ENCODE measurements at places on chromosomes 3 and 15.
A peak's percentile ranks its signal among the peaks of the same experiment; 100 is the strongest.

- peak; percentile 33 for DNase-seq
These were observed 296 bp downstream of the TPRA1 start for GRCh38 chr3:127590282-127590592.

DNA sequence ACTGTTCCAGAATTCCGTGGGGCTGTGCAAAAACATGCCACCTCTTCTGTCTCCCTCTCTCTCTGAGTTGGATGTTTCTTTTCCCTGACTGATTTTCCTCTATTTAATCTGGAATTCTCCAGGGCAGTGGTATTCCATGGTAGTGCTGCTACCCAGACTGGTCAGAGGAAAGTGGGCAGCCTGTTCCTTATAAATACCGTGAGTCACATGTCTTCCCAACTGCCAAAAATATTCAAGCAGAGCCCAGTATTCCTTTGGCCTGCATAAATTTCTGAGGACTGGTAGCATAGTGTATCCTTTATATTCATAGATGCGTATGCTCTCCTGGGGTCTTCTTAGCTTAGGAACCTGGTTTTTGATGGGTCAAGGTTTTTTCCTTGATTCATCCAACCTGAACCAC is 40.9 kb downstream of the CEMIP start:
- DNase-seq = no peak

- peak; percentile 74 for DNase-seq
These were observed at the start of gene RASA2 for GRCh38 chr3:141486746-141487520. Gene RASA2 (plus strand): TSS chr3:141487027. CDS start chr3:141487084, 57 bp downstream.

- DNase-seq = peak; percentile 58
These were observed 28.1 kb downstream of the ZNF589 start for GRCh38 chr3:48268936-48269561.

- no peak for DNase-seq
These were observed 50.6 kb upstream of the PHLDB2 start for GRCh38 chr3:111808439-111808838.

DNA sequence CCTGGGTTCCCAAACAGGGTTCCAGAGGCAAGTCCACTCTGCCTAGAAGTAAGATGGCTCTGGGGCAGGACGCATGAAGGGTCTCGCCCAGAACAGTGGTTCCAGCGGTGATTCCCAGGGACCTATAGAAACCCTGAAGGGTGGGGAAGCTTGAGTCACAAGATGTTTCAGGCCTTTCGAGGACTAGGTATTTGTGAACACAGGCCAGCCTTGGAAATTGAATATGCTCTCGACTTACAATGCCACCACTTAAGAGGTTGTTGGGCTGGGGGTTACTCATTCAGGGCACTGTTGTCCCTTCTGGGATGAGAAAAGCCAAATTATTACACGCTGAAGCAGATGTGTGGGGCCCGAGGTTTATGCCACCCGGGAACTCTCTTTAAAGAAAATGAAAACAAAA is 152.0 kb downstream of the TJP1 start:
- DNase-seq = no peak

DNA sequence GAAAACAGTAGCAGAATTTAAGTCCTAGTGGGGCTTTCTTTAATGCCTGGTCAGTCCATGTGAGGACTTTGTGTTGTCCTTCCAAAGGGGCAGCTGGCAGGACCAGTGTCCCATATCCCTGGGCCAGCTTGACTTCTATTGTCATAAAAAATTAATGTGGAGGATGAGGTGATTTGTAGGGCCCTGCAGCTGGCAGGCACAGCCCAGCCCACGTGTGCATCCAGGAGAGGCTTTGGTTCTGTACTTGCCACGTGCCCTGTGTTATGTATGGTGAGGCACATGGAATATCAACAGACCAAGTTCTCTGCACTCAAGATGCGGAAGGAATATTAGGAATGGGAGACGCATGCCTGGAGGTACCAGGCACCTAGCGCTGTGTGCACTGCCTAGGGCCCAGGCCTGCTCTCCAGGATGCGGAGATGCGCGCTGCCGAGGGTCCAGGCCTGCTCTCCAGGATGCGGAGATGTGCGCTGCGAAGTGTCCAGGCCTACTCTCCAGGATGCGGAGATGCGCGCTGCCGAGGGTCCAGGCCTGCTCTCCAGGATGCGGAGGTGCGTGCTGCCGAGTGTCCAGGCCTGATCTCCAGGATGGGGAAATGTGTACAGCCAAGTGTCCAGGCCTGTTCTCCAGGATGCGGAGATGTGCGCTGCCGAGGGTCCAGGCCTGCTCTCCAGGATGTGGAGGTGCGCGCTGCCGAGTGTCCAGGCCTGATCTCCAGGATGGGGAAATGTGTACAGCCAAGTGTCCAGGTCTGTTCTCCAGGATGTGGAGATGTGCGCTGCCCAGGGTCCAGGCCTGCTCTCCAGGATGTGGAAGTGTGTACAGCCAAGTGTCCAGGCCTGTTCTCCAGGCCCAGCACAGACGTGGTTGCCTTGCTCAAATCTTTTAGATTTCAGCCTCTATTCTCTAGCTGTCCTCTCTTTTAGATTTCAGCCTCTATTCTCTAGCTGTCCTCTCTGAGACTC is 183.3 kb upstream of the ROPN1 start:
- no peak for DNase-seq

- peak; percentile 36 for DNase-seq
These were observed 2.6 kb downstream of the ISLR2 start for GRCh38 chr15:74132681-74133651.

- no peak for DNase-seq
These were observed 19.0 kb downstream of the RPL39L start for GRCh38 chr3:187120326-187120725.

DNA sequence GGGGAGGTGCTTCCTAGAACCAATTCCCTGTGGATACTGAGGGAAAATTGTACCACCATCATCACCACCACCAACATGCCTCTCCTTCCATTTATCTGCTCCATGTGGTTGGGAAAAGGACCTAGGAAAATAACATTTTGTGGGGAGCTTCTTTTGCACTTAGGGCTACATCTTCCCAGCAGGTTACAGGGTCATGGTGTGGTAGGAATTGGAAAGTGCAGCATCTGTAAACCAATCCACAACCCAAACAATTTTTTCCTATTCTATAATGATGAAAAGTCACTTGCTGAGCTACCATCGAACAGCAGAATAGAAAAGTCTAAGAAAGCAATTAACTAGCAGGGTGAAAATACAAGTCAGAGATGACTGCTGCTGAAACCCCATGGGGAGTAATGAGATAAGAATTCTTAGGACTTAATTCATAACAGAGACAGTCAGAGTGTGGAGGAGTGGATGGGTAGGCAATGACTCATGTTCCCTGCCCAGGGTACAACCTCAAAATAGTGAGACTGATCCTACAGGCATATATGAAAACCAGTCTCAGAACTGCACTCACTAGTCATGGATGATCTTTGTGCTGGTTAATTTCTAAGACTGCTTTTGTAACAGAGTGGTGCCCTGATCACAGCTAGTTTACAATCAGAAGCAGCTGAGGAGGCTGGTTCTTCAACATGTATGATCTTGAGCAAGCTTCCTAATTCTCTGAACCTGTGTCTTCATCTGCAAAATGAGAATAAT is 38.1 kb upstream of the LEKR1 start:
- DNase-seq = peak; percentile 70

DNA sequence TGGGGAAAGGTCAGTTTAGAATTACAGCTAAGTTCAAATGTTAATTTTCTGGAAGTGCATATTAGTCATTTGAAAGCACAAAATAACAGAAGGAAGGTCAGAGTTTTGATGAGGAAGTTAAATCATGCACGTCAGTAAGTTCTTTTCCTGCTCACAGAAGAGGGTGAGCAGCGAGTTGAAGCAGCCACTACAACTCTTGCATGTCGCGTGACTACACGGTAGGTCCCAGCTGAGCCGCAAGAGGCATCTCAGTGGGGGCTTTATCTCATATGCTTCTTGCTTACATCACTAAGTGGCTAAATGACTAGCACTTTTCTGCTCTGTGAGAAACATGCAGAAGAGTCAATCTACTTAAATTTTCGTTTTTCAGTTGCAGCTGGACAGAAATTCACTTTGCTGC is 21.3 kb upstream of the SEC62 start:
- DNase-seq = peak; percentile 70

DNA sequence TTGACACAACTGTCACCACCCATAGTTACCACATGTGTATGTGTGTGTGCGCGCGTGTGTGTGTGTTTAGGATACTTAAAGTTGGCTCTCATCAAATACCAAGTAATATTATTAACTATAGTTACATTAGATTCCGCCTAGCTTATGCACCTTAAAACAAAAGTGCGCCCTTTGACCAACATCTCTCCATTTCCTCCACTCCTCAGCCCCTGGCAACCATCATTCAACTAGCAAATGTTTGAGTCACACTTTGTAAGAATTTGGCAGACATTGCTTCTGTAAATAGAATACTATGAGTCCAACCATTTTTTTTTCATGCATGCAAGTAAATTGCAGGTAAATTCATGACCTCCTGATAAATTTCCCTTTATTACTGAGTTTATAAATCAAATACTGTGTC is 169.3 kb downstream of the GBE1 start:
- DNase-seq = no peak

DNA sequence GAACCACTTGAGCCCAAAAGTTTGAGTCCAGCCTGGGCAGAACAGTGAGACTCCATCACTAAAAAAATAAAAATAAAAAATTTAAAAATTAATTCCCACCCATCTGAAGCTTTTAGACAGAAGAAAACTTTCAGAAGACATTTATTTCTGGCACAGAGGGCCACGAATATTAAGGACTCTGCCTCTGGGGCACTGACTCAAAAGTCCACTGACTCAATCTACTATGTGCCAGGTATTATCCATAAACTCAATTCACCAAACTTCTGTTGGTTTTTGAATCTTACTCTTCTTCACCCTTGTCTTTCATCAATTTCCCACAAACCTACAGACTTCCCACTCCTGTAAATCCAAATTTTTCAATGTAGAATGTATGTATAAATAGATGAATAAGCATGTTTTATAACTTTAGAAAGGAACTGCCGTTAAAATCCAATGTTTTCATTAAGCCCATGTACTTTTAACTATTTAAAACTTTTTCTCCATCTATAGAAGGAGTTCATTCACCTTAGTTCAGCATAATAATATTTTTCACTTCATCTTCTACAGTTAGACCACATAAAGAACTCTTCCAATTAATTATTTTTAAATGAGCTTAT is 19.9 kb downstream of the ATP13A3 start:
- DNase-seq = no peak

DNA sequence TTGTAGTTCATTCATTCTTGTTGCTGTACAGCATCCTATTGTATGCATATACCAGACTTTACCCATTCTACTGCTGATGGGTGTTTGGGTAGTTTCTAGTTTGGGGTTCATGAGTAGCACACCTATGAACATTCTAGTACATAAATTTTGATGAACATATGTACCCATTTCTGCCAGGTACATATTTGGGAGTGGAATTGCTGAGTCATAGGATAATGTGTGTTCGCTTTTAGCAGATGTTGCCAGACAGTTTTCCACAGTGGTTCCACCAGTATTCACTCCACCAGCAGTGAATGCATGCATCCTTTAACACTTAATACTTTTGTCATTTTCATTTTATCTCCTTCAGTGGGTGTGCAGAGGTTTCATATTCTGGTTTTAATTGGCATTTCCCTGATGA is 3.4 kb upstream of the SCN5A start:
- DNase-seq = no peak

- DNase-seq = no peak
These were observed 3.7 kb downstream of the RAF1 start for GRCh38 chr3:12660196-12660595.

DNA sequence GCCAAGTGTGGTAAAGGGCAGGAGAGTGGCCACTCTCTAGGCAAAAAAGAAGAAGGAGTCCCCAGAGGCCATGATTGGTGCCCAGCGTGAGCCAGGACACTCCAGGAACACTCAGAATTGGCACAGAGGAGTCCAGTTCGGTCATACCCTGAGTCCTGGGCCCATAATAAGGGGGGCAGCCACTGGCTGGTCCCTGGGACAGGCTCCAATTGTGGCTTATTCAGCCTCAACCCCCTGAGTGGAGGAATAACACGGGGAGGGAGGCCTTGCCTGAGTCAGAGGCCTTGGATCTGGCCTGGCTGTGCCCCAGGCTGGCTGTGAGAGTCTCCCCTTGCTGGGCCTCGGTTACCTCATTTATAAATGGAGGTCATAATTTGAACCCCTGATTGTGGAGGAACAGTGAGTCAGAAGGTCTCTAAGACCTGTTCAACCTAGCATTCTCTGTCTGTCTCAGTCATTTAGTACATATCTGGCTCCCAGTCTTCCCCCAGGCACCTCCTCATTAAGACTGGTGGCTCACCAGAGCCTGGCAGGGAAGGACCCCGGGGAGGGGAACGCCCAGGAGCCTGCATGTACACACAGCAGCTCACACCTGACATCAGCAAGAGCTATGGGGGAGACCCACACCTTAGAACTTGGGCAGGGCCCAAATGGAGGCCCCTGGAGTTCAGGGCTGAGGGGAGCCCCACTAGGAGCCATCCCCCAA is 95.9 kb upstream of the ATP2B2 start:
- DNase-seq = no peak

DNA sequence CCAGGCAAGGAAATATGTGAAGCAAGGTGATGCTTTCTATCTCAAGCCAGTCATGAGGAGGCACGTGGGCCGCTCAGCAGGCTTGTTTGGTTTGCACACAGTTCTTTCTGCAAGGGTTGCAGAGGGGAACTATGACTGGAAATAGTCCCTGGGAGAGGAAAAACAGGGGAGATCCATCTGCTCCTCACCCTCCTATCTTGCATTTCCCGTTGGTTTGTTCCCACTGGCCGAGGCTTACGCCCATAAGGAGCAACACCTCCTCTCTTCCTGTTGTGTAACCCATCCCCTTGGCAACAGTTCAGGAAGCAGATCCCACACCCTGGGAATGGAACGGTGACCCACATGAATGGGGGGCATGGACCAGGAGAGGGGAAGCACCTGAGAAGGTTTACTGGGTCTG is 72.1 kb upstream of the MAGI1 start:
- no peak for DNase-seq

DNA sequence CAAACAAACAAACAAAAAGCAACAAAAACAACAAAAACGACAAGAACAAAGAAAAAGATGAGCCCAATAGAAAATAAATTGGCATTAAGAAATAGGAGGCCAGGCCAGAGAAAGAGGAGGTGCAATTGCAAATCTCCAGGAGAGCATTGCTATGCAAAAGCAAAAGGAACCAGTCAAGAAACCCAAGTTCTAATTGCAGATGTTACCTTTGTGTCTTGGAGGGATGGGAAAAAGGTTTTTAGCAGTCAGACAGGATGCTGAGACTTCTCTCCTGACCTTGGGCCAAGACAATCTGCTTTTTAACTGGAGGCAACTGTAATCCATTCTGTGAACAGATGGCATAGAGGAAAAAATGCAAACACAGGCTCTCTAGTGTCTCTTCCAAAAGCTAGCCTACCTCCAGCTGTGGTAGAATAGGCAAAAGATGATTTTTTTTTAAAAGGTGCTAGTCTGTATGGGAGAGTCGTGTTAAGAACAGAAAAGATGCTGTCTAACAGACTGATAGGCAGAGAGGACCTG is 56.4 kb downstream of the LSAMP start:
- DNase-seq = no peak

DNA sequence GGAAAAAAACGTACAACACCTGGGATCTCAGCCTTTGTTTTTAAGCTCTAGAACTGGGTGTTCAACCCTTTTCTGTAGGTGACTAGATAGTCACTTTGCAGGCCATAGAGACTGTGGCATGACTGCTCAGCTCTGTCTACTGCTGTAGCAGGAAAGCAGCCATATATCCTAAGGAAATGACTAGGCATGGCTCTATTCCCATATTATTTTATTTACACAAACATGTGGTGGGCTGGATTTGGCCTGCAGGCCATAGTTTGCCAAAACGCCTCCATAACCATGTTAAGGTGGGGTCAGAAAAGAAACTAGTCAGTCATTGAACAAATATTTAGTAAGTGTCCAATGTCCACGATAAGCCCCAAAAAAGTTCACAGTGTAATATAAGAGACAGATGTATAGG is 452.5 kb downstream of the MCTP2 start:
- no peak for DNase-seq
